ENCODE measurements at places on chromosomes 7 and 10. TPM values are rescaled to one million over a fixed set of nuclear protein-coding genes. Genes with fewer than 3 reads are reported as not detected.

DNA sequence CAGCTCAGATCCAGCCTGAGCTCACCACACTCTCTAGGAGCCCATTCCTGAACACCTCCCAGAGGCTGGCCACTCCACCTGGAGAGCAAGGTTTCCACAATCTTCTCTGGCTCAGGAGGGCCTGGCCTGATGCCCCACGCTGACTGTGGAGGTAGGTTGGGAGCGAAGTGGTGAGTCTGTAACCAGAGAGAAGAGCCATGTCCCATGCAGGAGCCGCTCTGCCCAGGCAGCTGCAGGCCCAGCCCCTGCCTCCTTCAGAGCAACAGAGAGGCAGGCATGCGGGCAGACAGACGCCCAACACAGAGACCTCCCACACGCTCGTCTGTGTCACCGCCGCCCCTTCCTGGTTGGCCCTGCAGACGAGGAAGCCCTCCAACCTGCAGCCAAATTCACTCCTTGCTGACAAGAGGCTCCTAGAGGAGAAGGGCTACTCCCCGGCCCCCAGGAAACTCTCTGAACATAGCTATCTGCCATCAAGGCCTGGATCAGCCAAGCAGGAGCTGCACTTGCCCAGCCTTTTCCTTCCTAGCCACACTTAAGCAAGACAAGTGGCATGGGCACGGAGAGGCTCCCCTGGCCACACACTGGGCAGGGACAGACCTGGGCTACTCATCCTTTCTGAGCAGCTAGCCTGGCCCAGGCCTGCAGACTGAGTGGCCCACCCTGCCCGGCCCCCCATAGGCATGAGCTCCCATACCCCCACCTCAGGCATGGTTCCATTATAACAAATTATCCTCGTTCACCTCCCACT is 101.9 kb downstream of the GRID1 start:
- DNase-seq: no peak

GRCh38 chr10:78231939-78232338 is 198.3 kb downstream of the RPS24 start:
- no peak for DNase-seq

The COL17A1 gene
- 1,287 TPM for total RNA-seq

The WNT2 gene
- not detected for total RNA-seq

DNA sequence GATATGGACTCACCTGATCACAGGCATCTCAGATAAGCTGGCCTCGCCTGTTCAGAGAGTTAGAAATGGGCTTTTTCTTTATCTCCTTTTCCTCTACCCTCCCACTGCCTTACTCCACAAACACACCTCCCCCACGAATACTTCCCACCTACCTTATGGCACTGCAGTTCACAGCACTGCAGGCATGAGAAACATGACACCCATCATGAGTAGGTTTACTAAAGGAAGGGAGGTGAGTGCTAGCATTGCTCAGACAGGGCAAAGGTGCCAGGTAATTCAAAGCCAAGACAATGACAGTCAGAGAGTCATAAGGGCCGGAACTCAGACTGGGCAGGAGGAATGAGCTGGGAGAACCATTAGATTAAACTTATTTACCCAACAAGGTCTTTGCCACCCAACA is 220.6 kb downstream of the FAM107B start:
- peak; percentile 49 for DNase-seq
